ENCODE measurements at places on chromosomes 11 and 22.

- no peak for DNase-seq
Measured at GRCh38 chr11:44651535-44652155, 75.1 kb upstream of the TSPAN18 start.

DNA sequence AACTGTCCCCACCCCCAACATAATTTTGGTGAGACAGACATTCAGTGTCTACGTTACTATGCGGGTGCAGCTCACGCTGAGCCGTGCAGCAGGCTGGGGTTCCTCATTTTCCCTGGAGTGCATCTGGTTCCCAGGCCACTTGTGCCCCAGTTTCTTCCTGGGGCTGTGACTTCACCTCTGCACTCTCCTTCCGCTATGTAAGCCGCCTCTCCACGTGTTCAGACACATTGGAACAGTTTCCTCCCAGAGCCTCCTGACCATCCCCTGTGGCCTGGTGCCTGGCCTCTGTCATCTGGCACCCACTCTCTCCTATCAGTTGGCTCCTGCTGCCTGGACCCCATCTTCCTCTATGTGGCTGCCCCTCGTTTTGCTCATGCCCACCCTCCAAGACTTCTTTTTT is 46.2 kb upstream of the A4GALT start:
- DNase-seq = no peak

DNA sequence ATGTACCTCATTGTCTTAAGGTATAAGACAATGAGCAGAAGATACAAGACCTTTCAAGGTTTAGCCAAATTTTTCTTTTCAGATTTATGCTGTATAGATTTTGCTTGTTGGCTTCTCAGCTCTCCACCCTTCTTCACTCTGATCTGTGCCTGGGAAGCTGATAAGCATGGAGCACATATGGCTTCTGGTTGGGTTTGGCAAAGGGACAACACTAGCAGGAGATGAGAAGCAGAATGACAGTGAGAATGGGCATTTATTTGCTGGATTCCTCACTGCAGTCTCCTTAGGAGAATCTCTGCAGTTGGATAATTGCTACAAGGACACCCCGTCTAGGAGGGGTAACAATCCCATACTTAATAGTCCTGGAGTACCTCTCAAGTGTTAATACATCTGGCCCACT is 474.8 kb upstream of the CCDC90B start:
- DNase-seq = no peak

GRCh38 chr22:17999851-18000250 is 24.5 kb downstream of the MICAL3 start:
- no peak for DNase-seq

DNA sequence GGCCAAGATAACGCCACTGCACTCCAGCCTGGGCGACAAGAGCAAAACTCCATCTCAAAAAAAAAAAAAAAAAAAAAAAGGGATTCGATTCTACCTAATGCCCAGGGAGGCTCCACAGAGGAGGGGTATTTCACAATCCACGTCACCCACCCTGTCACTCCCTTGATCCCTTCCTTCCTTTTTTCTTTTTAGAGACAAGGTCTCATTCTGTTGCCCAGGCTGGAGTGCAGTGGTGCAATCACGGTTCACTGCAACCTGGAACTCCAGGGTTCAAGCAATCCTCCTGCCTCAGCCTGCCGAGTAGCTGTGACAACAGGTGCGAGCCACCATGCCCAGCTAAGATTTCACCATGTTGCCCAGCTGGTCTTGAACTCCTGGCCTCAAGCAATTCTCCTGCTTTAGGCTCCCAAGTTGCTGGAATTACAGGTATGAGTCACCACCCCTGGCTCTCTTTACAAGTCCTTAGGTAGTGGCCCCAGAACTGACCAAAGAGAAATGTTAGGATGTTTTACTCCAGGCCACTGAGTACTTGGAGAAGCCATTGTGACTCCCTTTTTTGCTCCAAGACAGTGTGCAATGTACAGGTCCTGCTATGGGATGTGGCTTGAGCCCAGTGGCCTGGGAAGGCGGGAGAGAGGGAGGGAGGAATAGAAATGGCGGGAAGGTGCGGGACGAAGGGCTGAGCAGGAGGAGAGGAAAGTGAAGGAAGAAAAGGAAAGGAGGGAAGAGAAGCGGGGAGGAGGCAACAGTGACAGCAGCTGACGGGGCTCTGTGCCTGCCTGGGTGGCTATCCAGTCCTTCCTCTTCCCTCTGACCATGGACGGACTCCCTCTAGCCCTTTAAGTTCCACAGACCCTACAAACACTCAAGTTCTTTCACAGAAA is 11.8 kb upstream of the FXYD2 start:
- DNase-seq = no peak

DNA sequence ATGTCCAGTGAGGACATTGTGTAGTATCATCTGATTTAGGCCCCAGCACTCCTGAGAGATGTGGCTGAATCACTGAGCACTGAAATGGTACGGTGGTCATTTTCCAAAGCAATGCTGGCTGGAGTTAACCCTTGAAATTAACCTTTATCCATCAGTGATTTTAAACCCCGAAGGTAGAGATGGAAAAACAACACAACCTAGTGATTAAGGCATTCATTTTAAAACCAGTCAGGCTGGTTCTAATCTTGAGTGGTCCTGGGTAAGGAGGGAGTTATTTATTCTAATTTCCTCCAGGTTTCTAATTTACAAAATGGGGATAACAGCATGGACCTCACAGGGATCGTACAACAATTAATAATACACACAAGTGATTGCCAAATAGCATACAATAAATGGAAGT is 6.6 kb upstream of the CSNK2A3 start:
- DNase-seq = no peak
